Sigmoid colon (tissue), 7 donors: ENCODE measurements at places on chromosomes 6 and 20.
A peak's percentile ranks its signal among the peaks of the same experiment; 100 is the strongest.

DNA sequence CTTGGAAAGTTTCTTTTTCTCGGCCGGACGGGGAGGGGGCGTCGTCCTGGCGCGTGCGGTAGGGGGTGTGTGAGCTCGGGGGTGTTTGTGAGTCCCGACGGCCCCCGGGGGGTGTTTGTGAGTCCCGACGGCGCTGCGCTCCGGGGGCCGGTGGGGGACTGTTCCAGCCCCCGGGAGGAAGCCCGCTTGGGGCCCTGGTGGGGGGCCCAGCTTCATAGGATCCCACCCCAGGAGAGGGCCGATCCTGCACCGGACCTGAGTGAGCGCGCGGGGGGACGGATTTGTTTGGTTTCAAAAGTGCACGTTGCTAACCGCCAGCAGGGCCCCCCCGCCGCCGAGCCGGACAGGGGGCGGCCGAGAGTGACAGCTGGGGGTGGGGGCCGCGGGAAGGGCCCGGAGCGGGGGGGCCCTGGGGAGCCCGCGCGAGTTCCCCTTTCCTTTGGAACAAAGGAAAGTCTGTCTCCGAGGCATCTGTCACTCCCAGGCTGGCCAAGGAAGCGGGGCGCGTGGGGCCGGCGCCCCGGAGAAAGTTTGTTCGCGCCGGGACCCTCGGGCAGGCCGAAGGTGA is 485 bp downstream of the TGIF2 start:
- peak; percentile 79 for DNase-seq
- H3K4me1 ChIP-seq, result no peaks in the 10 kb centered on the region
- no peaks in the 10 kb centered on the region for H3K27me3 ChIP-seq
- H3K36me3 ChIP-seq, result no peaks in the 10 kb centered on the region

GRCh38 chr6:52136934-52137467 is 49.2 kb upstream of the IL17A start:
- H3K27ac ChIP-seq, result no peak overlapping the region
- H3K27me3 ChIP-seq, result no peaks in the 10 kb centered on the region
- no peak overlapping the region for H3K4me3 ChIP-seq
- no peaks in the 10 kb centered on the region for H3K4me1 ChIP-seq
- H3K36me3 ChIP-seq, result no peaks in the 10 kb centered on the region

- no peaks in the 10 kb centered on the region for H3K36me3 ChIP-seq
- H3K4me1 ChIP-seq, result no peaks in the 10 kb centered on the region
- no peaks in the 10 kb centered on the region for H3K27me3 ChIP-seq
- DNase-seq, result no peak
- H3K27ac ChIP-seq, result no peak overlapping the region
Observed at GRCh38 chr20:396619-397431, 11.3 kb upstream of the RBCK1 start.

DNA sequence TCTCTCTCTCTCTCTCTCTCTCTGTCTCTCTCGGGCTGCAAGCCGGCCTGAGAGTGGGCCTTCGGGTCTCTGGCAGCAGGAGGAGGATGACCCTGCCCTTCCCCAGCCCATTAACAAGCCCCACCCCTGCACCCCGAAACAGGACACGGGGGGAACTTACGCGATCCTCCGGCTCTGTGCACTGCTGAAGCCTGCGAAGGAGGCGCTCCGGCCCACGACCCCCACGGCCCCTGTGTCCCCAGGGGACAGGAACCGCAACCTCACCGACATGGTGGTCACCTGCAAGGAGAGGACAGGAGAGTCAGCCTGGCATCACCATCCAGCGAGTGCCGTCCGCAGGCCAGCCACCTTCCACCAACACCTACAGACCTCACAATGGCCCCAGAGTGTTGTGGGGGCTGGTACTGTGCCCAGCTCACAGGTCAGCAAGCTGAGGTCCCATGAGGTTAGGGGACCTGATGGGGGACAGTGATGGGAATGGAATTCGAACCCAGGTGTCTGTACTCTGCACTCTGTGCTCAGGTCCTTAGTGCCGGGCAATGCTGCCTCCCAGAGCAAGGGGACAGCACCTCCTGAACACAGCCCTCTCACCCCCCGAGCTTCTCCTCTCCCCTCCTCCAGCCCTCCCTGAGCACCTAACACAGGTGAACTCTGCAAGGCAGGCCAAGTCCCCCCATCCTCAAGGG is 60.6 kb downstream of the RIPOR3 start:
- H3K4me1 ChIP-seq, result peaks cover 3% of the 10 kb centered on the region
- no peak for DNase-seq
- H3K27ac ChIP-seq, result no peak overlapping the region
- H3K4me3 ChIP-seq, result no peak overlapping the region

GRCh38 chr6:69771158-69771906 is 25.5 kb downstream of the LMBRD1 start:
- no peaks in the 10 kb centered on the region for H3K4me1 ChIP-seq
- H3K27me3 ChIP-seq, result no peaks in the 10 kb centered on the region
- H3K4me3 ChIP-seq, result no peak overlapping the region
- no peak overlapping the region for H3K27ac ChIP-seq

GRCh38 chr20:54843865-54844264 is 368.5 kb downstream of the DOK5 start:
- DNase-seq, result no peak
- H3K4me1 ChIP-seq, result no peaks in the 10 kb centered on the region
- no peak overlapping the region for H3K27ac ChIP-seq
- H3K36me3 ChIP-seq, result no peaks in the 10 kb centered on the region

DNA sequence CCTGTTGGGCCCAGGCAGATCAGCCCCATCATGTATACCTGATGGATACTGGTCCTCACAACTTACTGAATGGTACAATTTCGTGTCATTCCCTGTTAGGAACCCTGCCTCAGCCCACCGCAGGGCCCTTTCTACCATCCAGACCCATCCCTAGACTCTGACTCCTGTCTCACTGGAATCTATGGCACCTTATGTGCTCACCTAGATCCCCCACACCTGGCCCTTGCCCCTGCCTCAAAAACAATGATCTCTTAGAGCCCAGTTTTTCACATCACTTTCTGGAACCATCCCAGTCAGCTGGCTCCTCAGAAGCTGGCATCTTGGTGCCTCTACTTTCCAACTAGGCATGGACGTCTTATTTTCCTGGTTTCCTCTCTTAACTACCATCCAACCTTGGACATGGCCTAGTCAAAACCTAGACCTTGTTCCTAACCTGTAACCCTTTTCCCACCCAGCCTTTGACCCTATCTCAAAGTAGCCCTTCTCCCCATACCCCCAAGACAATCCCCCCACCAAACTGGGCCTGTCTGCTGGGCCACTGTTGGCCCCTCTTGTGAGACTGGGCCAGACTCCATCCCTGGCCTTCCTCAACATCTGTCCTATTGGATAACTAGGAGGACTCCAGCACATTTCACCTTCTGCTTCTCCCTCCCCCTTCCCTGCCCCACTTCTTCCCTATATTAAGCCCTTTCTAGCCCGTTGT is 981 bp downstream of the HM13 start:
- no peaks in the 10 kb centered on the region for H3K36me3 ChIP-seq
- H3K27ac ChIP-seq, result peak overlapping the region; percentile 79
- H3K4me1 ChIP-seq, result peaks cover 30% of the 10 kb centered on the region
- peak overlapping the region; percentile 83 for H3K4me3 ChIP-seq

GRCh38 chr20:44400671-44400969 is 45.1 kb downstream of the HNF4A start:
- no peaks in the 10 kb centered on the region for H3K4me1 ChIP-seq

DNA sequence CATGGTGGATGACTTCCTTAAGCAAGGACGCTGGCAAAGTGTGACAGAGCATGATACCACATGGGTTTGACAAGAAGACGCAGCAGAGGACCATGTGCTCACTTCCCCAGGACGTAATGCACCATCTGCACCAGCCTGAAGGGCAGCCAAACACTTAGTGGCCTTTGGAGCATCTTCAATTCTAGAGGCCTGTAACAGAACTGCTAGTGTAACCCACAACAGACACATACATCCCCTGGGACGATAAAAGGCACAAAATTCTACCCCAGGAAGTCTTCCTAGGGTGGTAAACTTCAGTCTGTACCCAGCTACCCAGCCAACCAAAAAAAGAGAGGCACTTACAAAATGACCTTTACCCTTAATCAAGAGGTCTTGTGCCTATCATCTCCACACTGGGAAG is 9.2 kb upstream of the CPNE1 start:
- peaks cover 41% of the 10 kb centered on the region for H3K36me3 ChIP-seq
- DNase-seq, result peak; percentile 44
- no peak overlapping the region for H3K4me3 ChIP-seq
- no peaks in the 10 kb centered on the region for H3K4me1 ChIP-seq
- H3K27me3 ChIP-seq, result no peaks in the 10 kb centered on the region
